Posterior cingulate gyrus (tissue), 11 donors: ENCODE measurements at places on chromosomes 5 and 9.

- no peak for DNase-seq
These were observed 152.2 kb upstream of the MPDZ start for GRCh38 chr9:13431692-13432091.

GRCh38 chr9:91640428-91640827 is 216.8 kb upstream of the NFIL3 start:
- no peak for DNase-seq

GRCh38 chr5:107523029-107523680 is 147.6 kb downstream of the EFNA5 start:
- DNase-seq, result no peak

GRCh38 chr5:96952974-96953730 is 17.3 kb downstream of the LNPEP start:
- no peak for DNase-seq

DNA sequence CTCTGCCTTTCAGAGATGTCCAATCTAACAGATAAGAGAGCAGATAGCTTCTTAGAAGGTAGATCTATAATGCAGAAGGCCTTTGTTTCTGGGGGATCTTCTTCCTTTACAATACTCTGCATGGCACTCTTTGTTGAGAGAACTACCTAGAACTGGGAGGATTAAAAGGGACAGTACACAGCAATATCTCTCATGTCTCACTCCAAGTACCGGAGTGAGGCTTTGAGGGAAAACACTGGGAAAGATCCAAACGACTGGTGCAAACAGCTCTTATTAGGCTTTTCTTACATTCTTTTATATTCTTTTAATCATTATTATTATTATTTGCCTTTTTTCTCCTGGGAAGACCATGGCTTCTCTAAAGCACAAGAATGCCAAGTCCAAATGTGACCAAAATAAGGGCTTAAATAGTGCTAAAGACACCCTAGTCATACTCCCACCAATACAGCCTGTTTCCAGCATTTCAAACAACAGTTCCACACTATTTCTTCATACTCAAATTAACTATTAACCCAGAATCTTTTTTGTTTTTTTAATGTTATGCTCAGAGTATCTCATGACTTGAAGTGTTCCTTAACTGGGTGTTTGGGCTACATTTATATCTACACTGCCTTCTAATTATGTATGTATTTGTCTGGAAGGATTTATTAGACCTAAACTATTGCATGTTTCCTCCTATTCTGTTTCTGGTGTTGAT is 52.7 kb downstream of the ABHD17B start:
- DNase-seq, result no peak

GRCh38 chr5:109884676-109885075 is 194.9 kb downstream of the MAN2A1 start:
- no peak for DNase-seq

GRCh38 chr5:52709167-52709925 is 78.4 kb upstream of the ITGA1 start:
- DNase-seq, result no peak

DNA sequence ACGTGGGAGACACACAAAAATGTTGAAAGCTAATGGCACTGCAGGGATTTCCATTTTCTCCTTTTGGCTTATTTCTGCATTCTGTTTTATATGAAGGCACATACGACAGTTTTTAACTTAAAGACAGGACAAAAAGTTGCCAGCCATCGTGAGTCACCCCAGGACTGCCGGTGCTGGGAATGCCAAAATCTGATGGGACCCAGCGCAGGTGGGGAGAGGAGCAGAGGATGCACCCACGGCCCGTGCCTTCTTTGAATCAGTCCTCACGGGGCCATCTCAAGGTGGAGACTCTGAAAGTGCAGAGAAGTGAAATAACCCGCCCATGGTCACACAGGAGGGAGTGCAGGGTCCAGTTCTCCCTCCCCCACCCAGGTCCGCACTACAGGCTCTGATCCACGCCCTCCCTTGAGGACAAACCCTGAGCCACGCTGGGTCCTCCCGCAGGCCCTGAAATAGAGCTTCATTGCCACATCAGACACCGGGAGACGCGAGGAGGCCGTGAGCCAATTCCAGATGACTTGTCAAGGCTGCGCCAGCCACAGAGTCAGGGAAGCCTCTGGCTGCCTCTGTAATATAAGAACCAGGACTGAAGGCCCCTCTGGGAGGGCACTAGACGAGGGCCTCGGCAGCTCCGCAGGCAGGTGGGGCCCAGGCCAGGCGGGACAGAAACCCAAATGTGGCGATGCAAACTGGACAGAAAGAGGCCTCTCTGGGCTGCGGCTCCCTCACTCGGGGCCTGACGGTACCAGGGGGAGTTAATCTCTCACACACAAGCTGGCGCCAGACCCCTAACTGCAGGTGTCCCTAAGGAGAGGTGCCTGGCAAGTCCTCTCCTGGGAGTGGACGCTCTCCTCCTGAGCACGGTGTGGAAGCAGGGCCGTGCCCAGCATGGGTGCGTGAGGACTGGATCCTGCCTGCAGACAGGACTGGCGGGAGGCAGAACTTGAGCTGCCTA is 22.9 kb downstream of the ADAMTS2 start:
- no peak for DNase-seq

- no peak for DNase-seq
These were observed 77.3 kb downstream of the SLC38A9 start for GRCh38 chr5:55634866-55635265.

DNA sequence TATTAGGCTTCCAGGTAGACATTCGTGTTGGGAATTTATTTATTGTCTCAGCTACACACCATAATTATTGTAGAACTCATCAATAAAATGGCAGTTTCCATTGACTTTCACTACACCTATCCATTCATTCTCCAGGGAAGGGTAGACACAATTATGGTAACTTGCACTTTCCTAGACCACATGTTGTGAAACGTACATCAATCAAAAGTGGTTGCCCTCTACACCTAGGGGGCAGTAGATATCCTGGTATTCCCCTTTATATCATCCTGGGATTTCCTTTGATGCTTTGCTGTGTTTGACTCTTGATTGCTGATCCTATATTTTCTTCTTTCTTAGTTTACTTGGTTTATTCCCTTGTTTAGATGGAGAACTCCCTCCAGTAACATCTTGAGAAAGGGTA is 47.9 kb downstream of the ADGRV1 start:
- DNase-seq, result no peak

DNA sequence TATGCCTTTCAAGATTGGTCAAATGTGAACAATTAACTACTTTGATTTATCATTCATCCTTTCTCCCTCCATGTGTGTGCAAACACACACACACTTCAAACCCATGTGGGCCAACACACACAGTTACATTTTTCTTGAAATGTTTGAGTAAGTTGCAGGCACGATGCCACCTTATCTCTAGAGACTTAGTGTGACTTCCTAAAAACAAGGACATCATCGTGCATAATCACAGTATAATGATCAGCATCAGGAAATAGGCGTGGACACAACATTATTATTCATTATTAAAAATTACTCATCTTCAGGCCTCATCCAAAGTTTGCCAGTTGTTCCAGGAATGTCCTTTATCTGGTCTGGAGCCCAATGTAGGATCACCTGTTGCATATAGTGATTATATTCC is 209.5 kb downstream of the GNA14 start:
- DNase-seq, result no peak

- DNase-seq, result no peak
These were observed 447.3 kb downstream of the ARHGEF28 start for GRCh38 chr5:74073257-74073656.

DNA sequence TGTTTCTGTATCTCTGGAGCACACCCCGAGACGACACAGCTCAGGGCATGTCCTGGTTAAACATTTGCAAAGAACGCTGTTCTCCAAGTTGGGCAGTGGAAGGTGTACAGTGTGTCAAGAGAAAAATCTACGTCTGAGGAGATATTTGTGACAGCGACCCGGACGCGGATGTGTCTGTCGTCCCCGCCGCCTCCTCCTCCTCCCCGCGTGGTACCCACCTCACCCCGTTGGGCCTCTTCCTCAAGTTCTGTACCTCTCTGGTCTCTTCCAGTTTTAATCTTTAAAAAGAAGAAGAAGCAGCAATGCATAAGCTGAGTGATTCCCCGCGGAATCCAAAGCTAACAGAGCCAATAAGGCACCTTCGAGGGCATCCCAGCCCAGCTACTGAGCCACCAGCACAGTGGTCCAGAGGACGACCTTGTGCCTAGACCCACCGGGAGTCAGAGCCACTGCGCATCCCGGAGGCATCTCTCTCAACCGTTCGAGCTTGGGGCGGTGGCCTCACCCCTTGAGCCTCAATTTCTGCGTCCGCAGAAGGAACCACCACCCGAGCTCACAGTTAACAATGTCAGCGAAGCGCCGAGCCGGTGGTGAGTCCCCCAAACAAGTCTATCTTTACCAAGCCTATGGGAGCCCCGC is 467 bp downstream of the C9orf78 start:
- DNase-seq, result no peak

DNA sequence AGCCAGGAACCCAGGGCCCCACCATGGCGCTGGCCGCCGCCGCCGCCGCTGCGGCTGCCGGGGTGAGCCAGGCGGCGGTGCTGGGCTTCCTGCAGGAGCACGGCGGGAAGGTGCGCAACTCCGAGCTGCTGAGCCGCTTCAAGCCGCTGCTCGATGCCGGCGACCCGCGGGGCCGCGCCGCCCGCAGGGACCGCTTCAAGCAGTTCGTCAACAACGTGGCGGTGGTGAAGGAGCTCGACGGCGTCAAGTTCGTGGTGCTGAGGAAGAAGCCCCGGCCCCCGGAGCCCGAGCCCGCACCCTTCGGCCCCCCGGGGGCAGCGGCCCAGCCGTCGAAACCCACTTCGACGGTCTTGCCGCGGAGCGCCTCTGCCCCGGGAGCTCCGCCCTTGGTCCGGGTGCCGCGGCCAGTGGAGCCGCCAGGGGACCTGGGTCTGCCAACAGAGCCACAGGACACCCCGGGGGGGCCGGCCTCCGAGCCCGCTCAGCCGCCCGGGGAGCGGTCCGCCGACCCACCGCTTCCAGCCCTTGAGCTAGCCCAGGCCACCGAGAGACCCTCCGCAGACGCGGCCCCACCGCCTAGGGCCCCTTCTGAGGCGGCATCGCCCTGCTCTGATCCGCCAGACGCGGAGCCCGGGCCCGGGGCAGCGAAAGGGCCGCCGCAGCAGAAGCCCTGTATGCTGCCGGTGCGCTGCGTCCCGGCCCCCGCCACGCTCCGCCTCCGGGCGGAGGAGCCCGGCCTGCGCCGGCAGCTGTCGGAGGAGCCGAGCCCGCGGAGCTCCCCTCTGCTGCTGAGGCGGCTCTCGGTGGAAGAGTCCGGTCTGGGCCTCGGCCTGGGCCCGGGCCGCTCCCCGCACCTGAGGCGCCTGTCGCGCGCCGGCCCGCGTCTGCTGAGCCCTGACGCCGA is 749 bp downstream of the SOWAHA start:
- DNase-seq, result peak; percentile 95

DNA sequence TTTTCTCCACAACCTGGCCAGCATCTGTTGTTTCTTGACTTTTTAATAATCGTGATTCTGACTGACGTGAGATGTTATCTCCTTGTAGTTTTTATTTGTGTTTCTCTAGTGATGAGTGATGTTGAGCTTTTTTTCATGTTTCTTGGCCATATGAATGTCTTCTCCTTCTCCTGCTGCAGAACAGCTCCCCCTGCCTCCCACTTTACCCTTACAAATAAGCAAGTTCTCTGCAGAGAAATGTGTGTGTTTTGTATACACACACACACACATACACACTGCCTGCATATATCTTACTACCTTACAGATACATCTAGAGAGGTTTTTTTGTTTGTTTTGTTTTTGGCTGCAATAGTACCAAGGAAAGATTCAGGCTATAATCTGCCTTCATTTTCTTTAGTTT is 88.7 kb upstream of the PHF24 start:
- DNase-seq, result no peak

DNA sequence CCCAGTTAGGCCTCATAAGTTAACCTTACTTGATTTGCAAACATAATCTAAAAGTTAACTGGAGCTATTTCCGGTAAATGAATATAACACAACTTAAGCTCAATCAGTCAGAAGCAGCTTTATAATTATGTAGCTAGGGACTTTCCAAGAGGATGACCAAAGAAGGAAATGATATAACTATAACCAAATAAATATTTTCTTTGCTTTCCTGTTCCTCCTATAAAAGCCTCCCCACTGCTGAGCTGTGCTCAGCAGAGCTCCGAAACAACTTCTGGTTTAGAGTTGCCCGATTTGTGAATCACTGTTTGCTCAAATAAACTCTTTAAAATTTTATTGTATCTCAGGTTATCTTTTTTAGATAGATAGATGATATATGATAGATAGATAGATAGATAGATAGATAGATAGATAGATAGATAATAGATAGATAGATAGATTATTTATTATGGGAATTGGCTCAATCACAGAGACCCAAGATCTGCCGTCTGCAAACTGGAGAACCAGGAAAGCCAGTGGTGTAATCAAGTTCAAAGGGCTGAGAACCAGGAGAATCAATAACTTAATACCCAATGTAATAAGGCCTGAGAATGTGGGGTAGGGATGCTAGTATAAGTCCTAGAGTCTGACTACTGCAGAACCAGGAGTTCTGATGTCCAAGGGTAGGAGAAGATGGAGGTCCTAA is 19.3 kb upstream of the TMEM161B start:
- DNase-seq, result no peak

GRCh38 chr9:133592731-133593409 is 16.3 kb downstream of the FAM163B start:
- no peak for DNase-seq

- no peak for DNase-seq
These were observed 84.8 kb upstream of the NEURL1B start for GRCh38 chr5:172556262-172556661.

- DNase-seq, result no peak
These were observed 359.6 kb downstream of the EBF1 start for GRCh38 chr5:158739951-158740757.

DNA sequence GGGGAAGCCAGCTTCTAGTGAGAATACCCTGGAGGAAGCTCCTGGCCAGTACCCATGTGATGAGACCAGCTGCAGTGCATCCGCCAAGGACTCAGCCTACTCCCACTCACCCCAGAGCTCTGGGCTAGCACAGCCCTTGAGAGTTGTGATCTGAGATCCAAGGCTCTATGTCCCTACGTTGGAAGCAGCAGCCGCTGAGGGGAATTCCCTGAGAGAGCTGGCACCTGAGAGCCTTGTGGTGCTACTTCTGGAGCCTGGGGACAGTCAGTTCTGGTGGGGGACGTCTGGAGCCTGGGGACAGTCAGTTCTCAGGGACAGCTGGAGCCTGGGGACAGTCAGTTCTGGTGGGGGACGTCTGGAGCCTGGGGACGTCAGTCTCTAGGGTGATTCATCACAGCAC is 39.2 kb downstream of the PDZD2 start:
- peak; percentile 40 for DNase-seq

DNA sequence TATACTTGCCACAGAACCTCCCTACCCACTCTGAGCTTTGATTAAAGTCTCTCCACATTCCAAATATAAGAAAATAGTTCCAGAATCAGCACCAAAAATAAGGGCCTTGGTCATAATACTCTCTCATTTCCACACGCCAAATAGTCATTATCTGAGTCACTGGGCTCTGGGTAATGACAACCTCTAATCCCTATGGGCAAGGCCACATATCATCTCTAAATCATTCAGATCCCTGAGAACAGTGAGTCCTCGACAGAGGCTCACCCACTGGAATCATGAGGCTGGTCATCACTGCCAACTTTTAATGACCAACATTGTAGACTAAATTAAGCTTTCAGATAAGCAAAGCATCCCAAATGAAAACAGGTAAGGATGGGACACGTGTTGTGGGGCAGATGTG is 28.1 kb downstream of the FAM114A2 start:
- DNase-seq, result no peak
